Mesenteric fat pad (tissue), 1 donor: ENCODE measurements at places on chromosomes 2 and 18. TPM values are rescaled to one million over a fixed set of nuclear protein-coding genes. Genes with fewer than 3 reads are reported as not detected.
A peak's percentile ranks its signal among the peaks of the same experiment; 100 is the strongest.

The ZEB2 gene
- total RNA-seq, result 329 TPM

- peak; percentile 93 for DNase-seq
These were observed at the start of gene INPP4A for GRCh38 chr2:98444436-98445176. TSS of gene INPP4A (plus strand) at chr2:98444858. CDS start at chr2:98520049, 75,191 bp downstream.

The SCN1A gene
- not detected for total RNA-seq

GRCh38 chr2:2573658-2574293 lies 242.7 kb upstream of the MYT1L start:
- DNase-seq, result no peak

- no peak for DNase-seq
These were observed 85.3 kb downstream of the CDC42EP3 start for GRCh38 chr2:37585982-37586621.

DNA sequence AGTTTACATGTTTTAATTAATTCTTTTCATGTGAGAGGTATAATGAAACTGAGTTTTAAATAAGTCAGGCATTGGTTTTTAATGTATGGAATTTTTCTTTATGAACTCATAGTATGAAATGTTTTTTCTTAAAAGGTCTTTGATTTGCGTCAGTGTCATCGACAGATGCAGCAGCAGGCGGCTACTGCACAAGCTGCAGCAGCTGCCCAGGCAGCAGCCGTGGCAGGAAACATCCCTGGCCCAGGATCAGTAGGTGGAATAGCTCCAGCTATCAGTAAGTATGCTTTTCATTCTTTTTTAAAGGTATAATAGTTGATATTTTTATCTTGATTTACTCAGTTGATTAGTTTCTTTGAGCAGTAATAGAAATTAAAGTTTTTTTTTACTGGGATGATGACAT lies 46.5 kb downstream of the SMAD4 start:
- no peak for DNase-seq

The AKAIN1 gene
- total RNA-seq, result not detected

DNA sequence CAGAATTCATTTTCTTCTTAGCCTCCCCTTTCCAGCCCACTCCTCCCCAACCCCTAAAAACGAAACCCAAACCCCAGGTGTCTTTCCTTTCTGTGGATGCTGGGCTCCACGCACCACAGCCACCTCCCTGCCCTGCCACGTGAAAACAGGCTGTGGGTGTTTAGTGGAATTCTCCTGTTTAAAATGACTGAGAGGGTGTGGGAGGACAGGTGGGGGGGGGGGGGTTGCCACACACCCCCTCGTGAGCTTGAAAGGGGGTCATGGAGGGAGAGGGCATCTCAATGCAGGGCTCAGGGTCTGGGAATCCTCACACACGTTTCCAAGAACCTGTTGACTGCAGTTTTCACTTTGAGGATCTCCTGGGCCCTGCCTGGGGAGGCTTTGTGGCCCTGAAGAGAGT lies 110.3 kb downstream of the FAM210A start:
- DNase-seq, result no peak

The FLACC1 gene
- 2.8 TPM for total RNA-seq

The LIPG gene
- total RNA-seq, result 2.2 TPM

- DNase-seq, result no peak
These were observed 25.7 kb upstream of the SP5 start for GRCh38 chr2:170689481-170689880.

DNA sequence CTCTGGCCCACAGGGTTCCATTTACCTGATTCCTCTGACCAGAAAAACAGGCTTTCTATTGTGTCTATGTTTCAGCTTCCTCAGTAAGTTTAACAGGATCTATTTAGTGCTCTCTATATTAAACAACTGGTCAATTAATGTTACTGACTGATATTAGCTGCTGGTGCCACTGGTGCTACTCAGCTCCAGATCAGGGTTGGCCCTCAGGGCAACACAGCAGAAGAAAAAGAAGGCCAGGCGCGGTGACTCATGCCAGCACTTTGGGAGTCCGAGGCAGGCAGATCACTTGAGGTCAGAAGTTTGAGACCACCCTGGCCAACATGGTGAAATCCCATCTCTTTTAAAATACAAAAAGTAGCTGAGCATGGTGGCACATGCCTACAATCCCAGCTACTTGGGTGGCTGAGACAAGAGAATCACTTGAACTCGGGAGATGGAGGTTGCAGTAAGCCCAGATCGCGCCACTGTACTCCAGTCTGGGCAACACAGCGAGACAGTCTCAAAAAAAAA lies 56.3 kb upstream of the CHAC2 start:
- no peak for DNase-seq

- no peak for DNase-seq
These were observed 56.0 kb downstream of the SERPINB7 start for GRCh38 chr18:63831080-63831788.

GRCh38 chr2:229861431-229861830 lies 60.4 kb downstream of the TRIP12 start:
- DNase-seq, result no peak

- no peak for DNase-seq
These were observed 16.1 kb upstream of the ACVR1C start for GRCh38 chr2:157644776-157645175.

DNA sequence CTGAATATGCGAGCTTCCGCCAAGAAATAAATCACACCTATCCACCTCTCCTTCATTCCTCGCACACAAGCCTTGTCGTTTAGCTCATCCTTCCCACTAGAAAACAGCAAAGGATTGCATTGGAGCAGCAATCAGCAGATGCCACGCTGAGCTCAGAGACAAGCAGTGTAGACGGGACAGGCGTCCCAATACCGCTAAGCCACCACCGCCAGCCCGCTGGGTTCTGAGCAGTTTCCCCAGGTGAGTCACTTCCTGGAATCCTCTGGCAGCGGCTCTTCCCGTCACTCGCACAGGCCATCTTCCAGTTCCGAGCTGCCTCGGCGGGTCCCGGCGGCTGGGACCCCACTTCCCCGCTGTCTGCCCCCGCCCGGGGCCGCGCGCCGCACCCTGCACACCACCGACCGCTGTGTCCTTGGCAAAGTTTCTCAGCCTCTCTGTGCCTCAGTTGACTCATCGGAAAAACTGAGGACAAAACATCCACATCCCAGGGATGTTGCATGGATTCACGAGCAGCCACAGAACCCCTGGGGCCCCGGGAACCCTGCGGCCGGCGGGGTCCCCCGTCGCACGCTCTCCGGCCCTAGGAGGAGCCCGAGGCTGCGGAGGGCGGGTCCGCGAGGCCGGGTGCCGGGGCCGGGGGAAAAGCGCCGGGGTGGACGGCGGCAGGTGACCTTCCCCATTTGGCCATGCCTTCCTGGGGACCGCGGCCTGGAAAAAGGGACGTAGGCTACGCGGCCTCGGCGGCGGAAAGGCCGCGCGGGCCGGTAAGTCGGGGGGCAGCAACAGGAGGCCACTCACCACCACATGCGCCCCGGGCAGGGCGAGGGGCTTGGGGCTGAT lies 573 bp downstream of the KDSR start:
- no peak for DNase-seq

GRCh38 chr2:170354388-170354787 lies 176.4 kb downstream of the MYO3B start:
- DNase-seq, result no peak

The MAP3K2 gene
- total RNA-seq, result 62.0 TPM

The SLC39A10 gene
- total RNA-seq, result 13.2 TPM

The KIAA2012 gene
- not detected for total RNA-seq

The AQP12A gene
- not detected for total RNA-seq

The AMER3 gene
- not detected for total RNA-seq

- no peak for DNase-seq
These were observed 159.6 kb downstream of the MSH2 start for GRCh38 chr2:47562548-47562947.

DNA sequence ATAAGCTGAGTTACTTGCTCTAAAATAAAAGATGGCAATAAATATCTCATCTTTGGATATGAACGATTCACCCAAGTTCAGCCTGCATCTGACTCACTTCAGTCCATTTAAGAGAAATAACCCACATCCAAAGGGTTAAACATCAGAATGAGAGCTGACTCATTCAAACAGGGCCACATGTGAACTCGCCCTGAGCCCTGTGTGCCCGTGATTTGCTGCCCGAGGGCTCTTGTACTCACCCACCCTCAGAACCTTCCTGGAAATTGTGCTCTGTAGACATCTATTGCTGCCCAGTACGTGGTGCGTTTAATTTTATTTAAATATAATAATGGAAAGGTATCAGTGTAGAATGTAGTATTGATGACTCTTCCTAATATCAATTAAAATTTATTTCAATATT lies 66.9 kb upstream of the RBM44 start:
- DNase-seq, result no peak

- DNase-seq, result no peak
These were observed 297.4 kb upstream of the MGAT5 start for GRCh38 chr2:133956434-133956935.

The NAB1 gene
- 44.6 TPM for total RNA-seq

- peak; percentile 89 for DNase-seq
These were observed 401.8 kb downstream of the GALR1 start for GRCh38 chr18:77651441-77651840.

DNA sequence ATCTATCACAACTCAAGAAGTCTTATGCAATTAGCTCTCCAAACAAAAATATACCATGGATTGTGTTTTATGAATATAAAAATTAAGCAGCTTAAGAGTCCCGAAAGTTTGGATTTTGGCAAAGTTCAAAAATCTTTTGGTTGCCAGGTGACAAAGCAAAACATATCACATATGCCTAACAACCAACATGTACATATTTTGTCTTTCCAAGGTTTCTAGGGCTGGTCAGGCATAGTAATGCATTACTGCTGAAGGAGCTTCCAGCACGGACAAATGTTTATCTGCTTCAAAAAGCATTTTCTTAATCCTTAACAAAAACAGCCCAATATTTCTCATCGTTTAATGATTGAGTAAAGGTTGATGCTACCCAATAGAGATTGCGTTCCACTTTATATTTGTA lies 1327.1 kb upstream of the ZEB2 start:
- DNase-seq, result no peak

- no peak for DNase-seq
These were observed 4.1 kb upstream of the LOXHD1 start for GRCh38 chr18:46660957-46661749.

- no peak for DNase-seq
These were observed 79.9 kb downstream of the EPAS1 start for GRCh38 chr2:46377101-46377581.

DNA sequence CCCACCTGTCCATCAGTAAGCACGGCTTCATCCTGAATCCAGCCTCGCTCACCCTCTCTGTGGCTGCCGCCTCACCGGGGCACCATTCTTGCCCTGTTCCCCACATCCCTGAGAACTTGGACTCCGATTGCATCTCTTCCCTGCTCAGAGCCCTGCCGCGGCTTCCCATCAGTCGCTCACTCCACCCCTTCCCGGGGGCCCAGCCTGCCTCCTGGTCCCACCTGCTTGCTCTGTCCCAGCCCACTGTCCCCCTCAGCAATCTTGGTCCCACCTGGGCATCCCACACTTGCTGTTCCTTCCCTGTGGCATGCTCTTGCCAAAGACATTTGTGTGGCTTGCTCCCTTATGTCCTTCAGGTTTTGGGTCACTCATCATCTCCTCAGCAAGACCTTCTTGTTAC lies 56.3 kb downstream of the GREB1 start:
- no peak for DNase-seq

GRCh38 chr2:68926796-68927195 lies 25.9 kb downstream of the GKN2 start:
- DNase-seq, result no peak

DNA sequence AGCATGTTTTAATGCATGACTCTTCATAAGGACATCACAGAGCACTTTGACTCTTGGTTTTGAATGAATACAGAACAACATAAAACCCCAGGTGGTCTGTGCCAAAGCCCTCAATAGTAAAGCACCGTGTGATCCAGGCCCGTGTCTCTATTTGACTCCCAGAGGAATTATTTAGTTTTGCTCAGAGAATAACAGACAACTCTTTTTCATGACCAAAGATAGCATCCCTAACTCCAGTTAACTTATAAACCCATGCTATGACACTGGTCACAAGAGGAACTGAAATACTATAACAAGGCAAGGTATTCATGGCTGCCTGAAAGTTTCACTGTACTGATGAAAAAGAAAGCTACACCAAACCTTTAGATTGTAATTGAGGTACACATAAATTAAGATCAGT lies 128.4 kb downstream of the IKZF2 start:
- no peak for DNase-seq

The RTP5 gene
- total RNA-seq, result not detected

- peak; percentile 41 for DNase-seq
These were observed 25.4 kb downstream of the KCNG2 start for GRCh38 chr18:79823120-79823519.

The PAX3 gene
- total RNA-seq, result not detected

- DNase-seq, result no peak
These were observed 208.2 kb upstream of the CHAC2 start for GRCh38 chr2:53559302-53559966.

DNA sequence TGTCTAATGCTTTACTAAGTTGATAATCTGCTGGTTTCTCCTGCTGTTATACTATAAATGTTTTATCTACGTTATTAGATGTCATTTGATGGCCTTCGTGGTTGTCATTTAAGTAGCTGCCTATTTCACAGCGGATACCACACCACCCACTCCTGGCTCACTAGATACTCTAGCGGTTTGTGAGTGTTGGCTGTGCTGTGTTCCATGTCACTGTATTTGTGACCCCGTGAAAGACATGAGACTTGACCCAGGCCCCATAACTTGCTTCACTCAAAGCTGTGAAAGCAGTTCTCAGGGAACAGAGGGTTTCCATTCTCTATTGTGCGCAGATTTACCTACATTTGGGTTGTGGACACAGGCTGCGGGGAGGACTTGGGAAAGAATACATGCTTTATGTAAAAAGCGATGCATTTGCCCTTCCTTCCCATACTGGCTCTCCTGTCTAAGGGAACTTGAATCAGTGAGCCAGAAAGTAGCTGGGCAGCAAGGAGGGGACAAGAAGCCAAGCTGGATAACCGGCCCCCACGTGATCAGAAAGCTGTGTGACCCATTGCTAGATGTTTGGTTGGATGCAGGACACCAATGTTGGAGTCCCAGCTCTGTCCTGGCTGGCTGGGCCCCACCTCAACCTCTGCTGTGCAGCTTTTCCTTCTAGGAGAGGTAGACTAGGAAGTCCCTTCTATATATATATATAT lies 52.2 kb downstream of the PLB1 start:
- no peak for DNase-seq

GRCh38 chr2:188776634-188777033 lies 197.5 kb upstream of the COL3A1 start:
- DNase-seq, result no peak

GRCh38 chr2:53755121-53755520 lies 12.5 kb upstream of the CHAC2 start:
- no peak for DNase-seq

The SERPINB4 gene
- total RNA-seq, result not detected

The LRRTM4 gene
- 0.55 TPM for total RNA-seq

GRCh38 chr2:12620759-12621158 lies 96.0 kb upstream of the TRIB2 start:
- DNase-seq, result no peak

DNA sequence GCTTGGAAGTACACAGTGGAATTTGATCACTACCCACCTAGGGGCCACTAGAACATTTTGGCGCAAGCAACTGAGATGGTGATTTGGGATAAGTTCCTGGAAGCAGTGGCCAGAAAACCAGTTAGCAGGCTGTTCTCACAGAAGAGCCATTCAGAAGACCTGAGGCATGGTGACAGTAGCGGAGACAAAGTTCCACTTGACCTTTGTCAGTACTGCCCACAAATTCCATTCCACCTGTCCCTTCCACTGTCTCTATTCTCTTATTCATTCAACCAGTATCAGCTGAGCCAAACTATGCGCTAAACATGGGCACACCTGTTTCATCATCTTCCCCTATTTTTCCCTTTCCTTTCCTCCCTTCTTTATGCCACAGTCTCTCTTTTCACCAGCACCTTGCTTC lies 59.2 kb upstream of the PPP1CB start:
- no peak for DNase-seq
